ENCODE measurements at places on chromosomes 1 and 21. TPM values are rescaled to one million over a fixed set of nuclear protein-coding genes. Genes with fewer than 3 reads are reported as not detected.

The TTC39A gene
- total RNA-seq = not detected

The HPDL gene
- 5.0 TPM for total RNA-seq

The RPE65 gene
- total RNA-seq = not detected

The AK4 gene
- 64.8 TPM for total RNA-seq

The PTPRU gene
- total RNA-seq = 0.36 TPM

Measured in activated naive CD4-positive, alpha-beta T cell treated with anti-CD3 and anti-CD28 coated beads, Interleukin-2, amount 10 ng/mL, durations not matched to agents 5 hours and 36 hours (primary cell).